ENCODE measurements at places on chromosomes 3 and 15.

GRCh38 chr15:25670621-25671020, 192.5 kb downstream of the ATP10A start:
- DNase-seq: no peak

GRCh38 chr15:55588070-55588814, at the start of gene PYGO1:
Gene PYGO1, minus strand, starts transcription at chr15:55588345. Its CDS starts 462 bp downstream, at chr15:55587883.
- DNase-seq: peak; percentile 28

DNA sequence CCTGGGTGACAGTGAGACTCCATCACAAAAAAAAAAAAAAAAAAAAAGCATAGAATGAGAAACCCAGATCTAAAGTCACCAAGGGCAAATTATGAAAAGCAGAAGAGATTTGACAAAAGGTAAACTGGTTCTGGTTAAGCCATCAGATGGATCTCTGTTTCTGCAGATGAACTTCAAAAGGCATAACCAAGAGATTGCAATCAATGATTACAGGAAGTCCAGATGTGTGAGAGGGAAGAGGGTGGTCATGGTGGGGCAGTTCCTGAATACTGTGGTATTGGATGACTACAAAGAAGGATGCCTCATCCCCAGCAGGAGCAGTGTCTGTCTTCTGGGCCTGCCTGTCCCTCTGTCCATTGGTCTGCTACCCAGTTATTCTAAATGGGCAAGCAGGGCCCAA, 3.8 kb downstream of the P4HTM start:
- DNase-seq: no peak

- peak; percentile 49 for DNase-seq
Observed at GRCh38 chr3:10164546-10165393, at the start of gene IRAK2. Gene IRAK2, plus strand, starts transcription at chr3:10164919. Its CDS starts 36 bp downstream, at chr3:10164955.

- no peak for DNase-seq
Observed at GRCh38 chr3:7423036-7423435, 562.1 kb downstream of the GRM7 start.

- no peak for DNase-seq
Observed at GRCh38 chr3:6631376-6631775, 229.5 kb upstream of the GRM7 start.

DNA sequence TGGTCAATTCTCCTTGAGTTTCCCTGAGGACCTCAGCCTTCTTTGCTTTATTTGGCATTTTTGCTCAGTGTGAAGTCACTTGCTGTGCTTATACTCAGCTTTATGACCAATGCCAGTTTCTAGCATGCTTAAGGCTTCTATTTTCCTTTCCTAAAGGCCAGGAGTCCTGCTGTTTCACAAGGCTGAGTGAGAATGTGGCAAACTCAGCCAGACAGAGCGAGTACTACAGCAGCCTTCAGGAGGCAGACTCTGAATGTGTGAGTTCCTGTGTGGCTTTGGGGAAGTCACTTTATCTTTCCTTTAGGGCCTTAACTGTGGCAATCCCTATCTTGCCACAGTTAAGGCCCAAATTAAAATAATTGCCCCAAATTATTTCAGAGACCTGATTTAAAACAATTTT, 213.2 kb upstream of the MRPL3 start:
- no peak for DNase-seq

DNA sequence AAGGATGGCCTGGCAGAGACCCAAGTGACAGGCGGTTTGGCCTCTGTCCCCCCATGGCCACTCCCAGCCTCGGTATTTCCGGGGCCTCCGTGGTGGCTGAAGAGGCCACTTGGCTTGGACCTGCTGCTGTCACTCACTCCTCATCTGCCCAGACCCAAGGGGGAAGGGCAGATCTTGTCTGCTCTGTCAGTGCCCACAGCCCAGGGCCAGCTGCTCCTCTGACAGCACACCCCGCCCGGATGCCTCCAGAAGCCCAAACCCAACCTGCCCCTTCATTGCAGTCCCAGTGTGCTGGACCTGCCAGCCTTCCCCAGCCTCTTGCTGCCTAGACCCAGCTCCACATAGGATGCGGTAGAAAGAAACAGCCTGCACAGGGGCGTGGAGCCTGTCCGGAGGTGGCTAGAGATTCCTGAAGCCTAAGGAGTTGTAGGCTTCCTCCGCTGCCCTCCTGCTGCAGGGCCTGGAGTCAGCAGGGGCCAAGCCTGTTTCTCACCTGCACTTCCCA, 52.0 kb downstream of the MAGEF1 start:
- no peak for DNase-seq

DNA sequence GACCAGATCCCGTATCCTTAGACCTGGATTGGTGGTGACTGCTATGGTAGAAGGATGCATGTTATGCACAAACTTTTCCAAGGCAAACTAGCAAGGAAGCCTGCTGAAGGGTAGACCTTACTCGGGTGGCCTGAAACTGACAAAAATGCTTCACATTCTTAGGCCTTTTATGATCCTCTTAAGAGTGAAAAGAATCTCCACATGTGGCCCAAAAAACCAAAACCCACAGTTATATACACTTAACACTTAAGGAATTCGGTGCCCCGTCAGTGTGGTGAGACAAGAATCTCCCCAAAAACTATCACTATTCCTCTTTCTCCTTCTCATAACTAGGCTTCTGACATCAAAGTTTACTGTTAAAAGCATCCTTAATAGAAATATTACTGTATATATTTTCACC, 130.1 kb upstream of the SOX2 start:
- no peak for DNase-seq

- no peak for DNase-seq
Observed at GRCh38 chr15:99435113-99435695, 130.6 kb upstream of the MEF2A start.

DNA sequence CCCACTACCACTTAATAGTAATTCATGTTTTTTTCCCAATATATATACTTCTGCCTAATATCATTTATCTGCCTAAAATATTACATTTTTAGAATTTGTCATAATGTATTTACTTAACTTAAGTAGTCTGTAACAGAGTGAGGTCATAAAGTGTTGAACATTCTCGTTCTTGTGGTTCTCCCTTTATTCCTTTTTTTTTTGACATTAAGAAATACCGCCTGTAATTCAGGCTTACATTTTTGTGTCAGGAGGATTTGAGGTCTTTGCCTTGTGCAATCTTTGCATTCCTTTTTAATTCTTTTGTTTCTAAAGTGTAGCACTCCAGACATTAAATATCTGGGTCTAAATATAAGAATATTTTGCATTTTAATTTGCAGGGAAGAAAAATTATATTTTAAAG, 315.4 kb downstream of the PTPRG start:
- DNase-seq: no peak

DNA sequence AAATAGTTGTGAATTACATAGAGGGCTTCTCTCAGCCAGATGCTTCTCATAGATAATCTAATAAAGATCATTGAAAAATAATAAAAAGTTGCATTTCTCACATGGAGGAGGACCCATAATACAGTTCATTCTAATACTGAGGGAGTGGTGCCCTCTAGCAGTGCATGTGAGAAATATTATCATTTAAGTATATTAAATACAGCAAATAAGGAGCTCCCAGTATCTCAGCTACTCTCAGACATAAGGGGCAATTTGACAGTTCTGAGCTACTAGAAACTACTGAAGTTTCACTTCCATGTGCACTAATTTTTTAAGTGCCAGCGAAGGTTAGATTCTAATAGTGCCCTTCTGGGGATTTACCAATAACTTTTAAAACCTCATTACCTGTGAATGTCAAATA, 188.3 kb downstream of the IL5RA start:
- peak; percentile 4 for DNase-seq

DNA sequence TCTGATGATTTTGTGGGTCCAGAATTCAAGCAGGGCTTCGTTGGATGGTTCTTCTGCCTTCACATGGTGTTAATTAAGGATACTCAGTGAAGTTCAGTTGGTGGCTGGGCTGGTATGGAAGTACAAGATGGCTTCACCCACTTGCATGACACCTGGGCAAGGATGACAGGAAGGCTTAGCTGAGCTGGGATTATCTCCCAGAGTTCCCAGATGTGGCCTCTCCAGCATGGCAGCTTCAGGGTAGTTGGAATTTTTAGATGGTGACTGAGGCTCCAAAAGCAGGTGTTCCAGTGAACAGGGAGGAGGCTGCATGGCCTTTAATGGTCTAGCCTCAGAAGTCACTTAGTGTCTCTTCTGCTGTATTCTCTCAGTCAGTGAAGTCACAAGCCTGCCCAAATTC, 135.5 kb downstream of the THRB start:
- no peak for DNase-seq

DNA sequence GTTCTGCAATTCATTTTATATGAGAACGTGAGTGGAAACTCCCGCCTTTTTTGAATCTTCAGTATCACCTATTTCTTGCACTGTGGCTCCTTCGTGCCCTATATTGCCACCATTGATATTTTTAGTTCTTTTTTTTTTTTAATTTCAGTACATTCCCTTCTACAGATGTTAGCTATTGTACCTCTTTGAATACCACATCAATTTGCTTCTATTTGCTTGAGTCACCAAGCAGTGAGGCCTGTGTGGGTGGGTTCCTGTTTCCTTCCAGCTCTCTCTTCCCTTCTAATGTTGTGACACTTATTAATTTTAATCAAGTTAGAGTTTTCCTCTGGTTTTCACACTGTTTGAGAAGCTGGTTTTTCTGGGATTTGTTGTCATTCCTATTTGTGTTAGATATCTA, 8.7 kb downstream of the HACD2 start:
- no peak for DNase-seq

DNA sequence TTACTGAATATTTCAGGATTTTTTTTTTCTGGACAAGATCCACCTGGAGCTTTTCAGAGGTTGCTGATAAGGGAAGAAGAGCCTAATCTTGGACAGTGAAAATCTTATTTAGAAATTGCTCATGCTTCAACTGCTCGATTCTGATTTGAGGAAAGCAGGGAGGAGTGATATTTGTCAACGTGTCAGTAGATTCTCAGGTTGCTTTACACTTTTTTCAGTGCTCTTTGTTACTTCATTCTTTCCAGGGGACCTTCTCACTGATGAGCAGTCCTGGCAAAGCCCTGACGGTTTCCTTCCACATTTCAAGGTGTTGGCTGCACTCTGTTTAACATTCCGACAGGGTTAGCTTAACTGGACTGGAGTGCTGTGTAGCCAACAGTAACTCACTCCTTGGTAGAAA, 24.1 kb upstream of the RARB start:
- no peak for DNase-seq

DNA sequence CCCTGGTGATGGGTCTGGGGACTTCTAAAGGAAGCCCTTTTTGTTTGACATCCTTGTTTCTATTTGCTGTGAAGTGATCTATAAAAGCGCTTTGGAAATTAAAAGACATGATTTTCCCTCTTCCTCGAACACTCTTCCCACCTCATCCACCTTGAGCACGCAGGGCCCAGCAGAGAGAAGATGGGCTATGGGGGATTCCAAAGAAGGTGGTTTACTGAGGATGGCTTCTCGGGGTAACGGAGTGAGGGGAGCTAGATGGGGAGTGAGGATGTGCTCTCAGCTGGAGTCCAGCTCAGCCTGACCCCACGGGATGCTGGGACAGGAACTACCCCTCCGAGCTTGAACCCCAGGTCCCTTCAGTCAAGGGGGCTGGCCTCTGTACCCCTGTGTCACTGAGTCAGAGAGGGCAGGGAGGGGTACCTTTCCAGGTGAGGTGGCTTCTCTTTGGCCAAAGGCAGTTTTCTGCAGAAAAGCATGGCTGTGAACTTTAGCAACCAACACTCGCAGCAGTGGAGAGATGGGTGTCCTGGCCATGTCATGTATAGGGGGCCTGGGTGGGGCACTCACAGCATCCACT, 180.7 kb upstream of the SMAD3 start:
- DNase-seq: no peak

- no peak for DNase-seq
Observed at GRCh38 chr3:59580499-59580898, 530.7 kb upstream of the CFAP20DC start.

- no peak for DNase-seq
Observed at GRCh38 chr15:100332231-100332630, 9.5 kb downstream of the ADAMTS17 start.

DNA sequence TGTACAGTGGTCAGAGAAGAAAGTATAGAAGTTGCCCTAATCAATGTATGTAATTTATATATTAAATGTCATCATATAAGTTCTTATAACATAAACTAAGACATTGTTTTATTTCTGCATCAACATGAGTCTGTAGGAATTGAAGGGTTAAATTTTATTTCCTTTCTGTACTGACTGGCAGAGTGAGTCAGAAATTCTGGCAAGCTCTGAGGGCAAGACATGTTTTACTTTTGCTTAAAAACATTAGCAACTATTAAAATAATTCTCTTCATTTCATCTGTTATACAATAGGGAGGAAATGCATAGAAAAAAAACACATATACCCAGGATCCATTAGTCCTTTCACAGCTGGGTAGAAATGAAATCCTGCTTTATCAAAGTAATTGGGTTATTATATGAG, 171.4 kb upstream of the ALCAM start:
- DNase-seq: no peak

All from stimulated activated CD4-positive, alpha-beta T cell treated with anti-CD3 and anti-CD28 coated beads, Interleukin-4, amount 100 ng/mL, for 48 hours (primary cell).